Activated CD8-positive, alpha-beta memory T cell treated with anti-CD3 and anti-CD28 coated beads for 1 hour (primary cell): ENCODE measurements at places on chromosomes 12 and 14.

GRCh38 chr14:33567023-33567728 is 383.7 kb downstream of the EGLN3 start:
- DNase-seq = no peak

GRCh38 chr12:47408171-47408871 is 297.5 kb downstream of the RPAP3 start:
- no peak for DNase-seq

DNA sequence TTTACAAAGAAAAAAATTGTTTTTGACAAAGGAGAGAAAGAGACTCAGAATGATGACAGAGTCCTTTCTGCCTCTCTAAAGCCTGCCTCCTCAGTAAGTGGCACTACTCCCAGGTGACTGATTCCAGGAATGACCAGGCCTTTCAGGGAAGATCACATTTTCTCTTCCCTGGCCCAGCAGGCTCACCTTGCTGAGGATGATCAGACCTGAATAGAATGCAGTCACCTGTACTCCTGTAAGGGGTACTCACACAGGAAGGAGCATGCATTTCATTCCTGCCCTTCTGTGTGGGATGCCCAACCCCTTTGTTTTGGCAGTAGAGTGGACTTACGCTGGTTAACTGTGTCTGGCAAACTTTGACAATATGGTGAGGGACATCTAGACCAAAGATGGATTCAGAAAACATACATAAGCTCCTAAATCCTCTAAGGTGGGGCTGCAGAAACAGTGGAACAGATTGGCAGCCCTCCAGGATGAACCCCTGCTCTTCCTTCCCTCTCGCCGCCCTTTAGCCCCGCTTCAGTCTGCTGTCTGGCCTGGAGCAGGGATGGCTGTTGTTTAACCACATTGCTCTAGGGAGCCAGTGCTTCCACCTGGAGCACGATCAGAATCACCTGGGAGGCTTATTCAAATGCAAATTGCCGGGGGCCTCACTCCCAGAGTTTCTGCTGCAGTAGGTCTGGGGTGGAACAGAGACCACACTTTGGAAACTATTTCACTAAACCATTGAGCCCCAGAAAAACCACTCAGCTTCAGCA is 29.8 kb downstream of the ERG28 start:
- no peak for DNase-seq

DNA sequence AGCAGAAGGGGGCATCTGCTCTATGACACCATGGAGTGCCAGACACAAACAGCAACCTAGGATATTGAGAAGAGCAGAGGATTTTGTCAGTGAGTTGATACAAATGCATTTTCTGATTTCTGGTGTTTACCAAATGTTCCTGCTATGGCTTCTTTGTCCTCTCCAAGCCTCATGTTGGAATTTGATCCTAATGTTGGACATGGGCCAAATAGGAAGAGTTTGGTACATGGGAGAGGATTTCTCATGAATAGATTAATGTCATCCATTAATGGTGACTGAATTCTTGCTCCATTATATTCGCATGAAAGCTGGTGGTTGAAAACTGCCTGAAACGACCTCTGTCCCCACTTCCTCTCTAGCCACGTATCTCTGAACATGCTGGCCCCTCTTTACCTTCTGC is 1002.2 kb upstream of the FLRT2 start:
- DNase-seq = no peak

DNA sequence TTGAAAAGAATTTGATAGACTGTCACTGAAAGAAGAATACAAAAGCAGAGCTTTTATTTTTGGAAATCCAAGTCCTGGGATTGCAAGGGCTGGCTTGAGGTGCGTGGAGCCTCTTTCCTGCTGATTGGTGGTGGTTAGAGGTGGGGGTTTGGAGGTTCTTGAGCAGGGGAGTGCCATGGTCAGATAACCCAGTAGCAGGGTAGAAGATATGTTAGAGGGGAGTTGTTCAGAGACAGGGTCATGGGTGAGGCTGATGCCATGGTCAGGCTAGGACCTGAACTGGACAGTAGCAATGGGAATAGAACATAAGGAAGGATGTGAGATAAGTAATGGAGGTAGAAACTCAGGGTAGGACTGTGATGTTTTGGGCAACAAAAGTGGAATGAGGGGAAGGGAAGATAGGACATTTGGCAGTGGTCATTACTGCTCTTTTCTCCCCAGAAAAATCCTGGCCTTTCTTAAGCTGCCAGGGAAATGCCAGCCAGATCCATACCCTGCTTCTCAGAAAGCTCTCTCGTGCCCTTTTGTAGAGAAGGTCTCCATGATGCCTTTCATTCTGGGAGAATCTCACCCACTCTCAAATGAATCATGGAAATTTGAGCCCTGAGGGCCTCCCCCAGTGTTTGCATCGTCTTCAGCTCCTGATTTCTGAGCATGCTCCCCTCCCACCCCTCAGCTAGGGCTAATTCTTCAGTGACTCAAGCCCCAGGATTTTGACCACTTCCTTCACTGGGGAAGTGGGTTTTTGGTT is 9.5 kb downstream of the EMP1 start:
- DNase-seq = no peak

GRCh38 chr12:47808050-47808449 is 11.7 kb downstream of the HDAC7 start:
- DNase-seq = peak; percentile 62

DNA sequence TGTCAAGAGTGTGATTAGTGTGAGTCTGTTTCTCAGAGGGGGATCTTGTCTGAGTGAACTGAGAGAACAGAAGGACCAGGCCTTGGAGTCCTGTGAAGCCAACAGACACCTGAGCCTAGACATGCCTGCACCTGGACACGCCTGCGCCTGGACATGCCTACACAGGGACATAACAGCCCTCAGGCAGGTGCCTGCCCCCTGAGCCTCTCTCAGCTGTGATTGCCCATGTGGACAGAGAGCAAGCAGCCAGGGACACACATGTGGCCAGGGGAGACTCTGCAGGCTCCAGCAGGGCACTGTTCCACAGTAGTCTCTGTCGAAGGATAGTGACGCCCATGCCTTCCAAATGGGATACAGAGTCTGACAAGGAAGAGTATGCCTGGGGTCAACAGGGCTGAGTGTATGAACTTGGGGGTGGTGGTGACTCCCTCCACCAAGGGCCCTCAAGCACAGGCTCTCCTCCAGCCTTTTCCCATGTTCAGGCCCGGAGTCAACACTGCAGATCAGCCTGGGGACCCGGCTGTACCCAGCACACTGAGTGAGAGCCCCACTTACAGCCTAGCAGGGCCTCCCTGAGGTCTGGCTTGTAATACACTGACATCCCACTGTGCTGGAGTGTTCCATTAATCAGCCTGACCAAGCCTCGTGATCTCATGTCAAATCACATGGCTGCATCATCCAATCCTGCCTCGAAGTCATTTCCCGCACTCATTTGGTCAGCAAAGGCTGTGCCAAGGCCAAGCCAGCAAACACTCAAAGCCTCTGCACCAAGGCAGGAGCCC is 173.0 kb downstream of the CALM1 start:
- no peak for DNase-seq

- no peak for DNase-seq
These were observed 331.9 kb upstream of the FLRT2 start for GRCh38 chr14:85198001-85198400.

- DNase-seq = no peak
These were observed 59.4 kb upstream of the FICD start for GRCh38 chr12:108455706-108456105.

- no peak for DNase-seq
These were observed 947.7 kb downstream of the GALC start for GRCh38 chr14:87045246-87045645.

DNA sequence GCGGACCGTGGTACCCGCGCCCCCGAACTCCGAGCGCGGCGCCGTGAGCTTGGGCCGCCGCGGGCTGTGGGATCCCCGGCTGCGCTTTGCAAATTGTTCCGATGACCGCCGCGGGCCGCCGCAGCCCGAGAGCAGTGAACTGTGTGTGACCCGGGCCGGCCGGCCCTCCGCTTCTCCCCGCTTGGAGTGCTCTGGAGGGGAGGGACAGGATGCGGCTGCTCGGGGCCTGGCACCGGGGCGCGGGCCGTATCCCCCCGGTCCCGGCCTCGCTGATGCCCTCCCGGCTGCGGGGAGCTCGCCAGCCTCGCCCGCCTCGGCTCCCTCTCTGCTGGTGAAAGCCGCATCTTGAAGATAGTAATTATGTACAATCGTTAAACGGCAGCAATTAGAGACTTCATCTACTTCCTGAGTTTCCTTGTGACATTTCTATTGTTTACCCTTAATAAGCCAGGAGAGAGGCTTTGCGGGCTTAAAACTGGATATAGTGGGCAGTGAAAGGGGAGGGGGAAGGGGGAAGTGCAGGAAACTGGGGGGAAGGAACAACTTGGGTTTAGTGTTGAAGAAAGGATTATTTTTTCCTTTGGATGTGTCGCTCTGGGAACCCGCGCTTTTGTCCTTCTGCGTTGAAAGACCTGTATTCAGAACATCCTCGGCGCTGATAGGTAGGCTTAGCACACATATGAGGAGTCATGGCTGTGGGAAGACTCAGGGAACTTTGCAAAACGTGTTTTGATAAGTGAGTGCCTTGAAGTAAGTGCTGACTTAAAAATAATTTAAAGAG is 1.2 kb downstream of the PELI2 start:
- no peak for DNase-seq

DNA sequence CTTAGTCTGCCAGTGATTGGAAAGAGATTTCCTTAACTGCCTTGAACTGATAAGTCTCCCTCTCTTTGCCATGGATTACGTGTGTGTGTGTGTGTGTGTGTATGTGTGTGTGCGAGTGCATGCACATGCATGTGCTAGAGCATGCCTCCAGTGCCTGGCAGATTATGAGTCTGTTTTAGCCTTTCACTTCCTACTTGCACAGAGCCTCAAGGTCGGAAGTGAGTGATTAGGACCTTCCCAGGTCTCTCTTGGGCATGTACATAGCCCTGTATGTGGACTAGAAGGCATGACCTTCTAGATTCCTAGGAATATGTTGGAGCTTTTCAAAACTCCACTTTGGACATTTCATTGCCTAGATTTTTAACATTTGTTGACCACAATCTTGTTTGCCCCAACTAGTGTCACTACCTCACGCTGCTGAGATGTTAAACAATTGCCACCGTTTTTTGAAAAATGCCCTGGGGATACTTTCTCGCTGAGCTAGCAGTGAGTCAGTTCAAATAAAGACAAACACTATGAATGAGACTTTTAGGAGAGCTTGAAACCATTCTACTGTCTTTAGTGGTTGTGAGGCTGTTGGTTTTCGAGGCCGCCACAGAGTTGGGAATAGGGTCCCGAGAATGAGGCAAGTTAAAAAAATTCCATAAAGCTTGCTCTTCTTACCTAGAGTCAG is 28.2 kb downstream of the KIAA0586 start:
- DNase-seq = no peak
